Thymus (tissue), 14 donors: ENCODE measurements at places on chromosomes 5 and 9. TPM values are rescaled to one million over a fixed set of nuclear protein-coding genes. Genes with fewer than 3 reads are reported as not detected.

The SLC6A18 gene
- 0.05 TPM for polyA plus RNA-seq

The PTGS1 gene
- 1.6 TPM for polyA plus RNA-seq

The CARD19 gene
- 24.8 TPM for polyA plus RNA-seq

The KLHL9 gene
- 14.4 TPM for polyA plus RNA-seq

The RPL37 gene
- polyA plus RNA-seq: 3,080 TPM
